ENCODE measurements at places on chromosomes 13 and 19. TPM values are rescaled to one million over a fixed set of nuclear protein-coding genes. Genes with fewer than 3 reads are reported as not detected.

The LDLR gene
- total RNA-seq: 7.9 TPM

The CYP4F8 gene
- not detected for total RNA-seq

The ADAMTSL5 gene
- total RNA-seq: 39.4 TPM

The LRRC25 gene
- not detected for total RNA-seq

The HPN gene
- 0.26 TPM for total RNA-seq

The ZNF221 gene
- 0.77 TPM for total RNA-seq

The JSRP1 gene
- total RNA-seq: not detected

The MISP gene
- total RNA-seq: 5.5 TPM

The MYBPC2 gene
- total RNA-seq: 0.28 TPM

The ADM5 gene
- 6.0 TPM for total RNA-seq

The CFD gene
- total RNA-seq: 3.2 TPM

The CGB2 gene
- total RNA-seq: not detected

The ZNF530 gene
- 4.2 TPM for total RNA-seq

The PRR36 gene
- not detected for total RNA-seq

The SIAH3 gene
- total RNA-seq: under 0.01 TPM

The HOMER3 gene
- total RNA-seq: 24.0 TPM

The TRPC4 gene
- total RNA-seq: 2.4 TPM

The LGALS4 gene
- total RNA-seq: 0.51 TPM

The LGI4 gene
- 26.2 TPM for total RNA-seq

The EXOC3L2 gene
- 2.4 TPM for total RNA-seq

The LAIR1 gene
- total RNA-seq: 1.0 TPM

The RRAS gene
- total RNA-seq: 67.1 TPM

The IL17D gene
- total RNA-seq: 2.7 TPM

The TMEM145 gene
- total RNA-seq: 0.69 TPM

The WDR87 gene
- total RNA-seq: not detected

The CNOT3 gene
- total RNA-seq: 41.6 TPM

The FPR1 gene
- 1.9 TPM for total RNA-seq

The ADAMTS10 gene
- 70.4 TPM for total RNA-seq

The CD22 gene
- total RNA-seq: under 0.01 TPM

Measured in uterus (tissue), 4 donors.